NCI-H1092 (cell line): ENCODE measurements at places on chromosomes 12 and 14.
A peak's percentile ranks its signal among the peaks of the same experiment; 100 is the strongest.

DNA sequence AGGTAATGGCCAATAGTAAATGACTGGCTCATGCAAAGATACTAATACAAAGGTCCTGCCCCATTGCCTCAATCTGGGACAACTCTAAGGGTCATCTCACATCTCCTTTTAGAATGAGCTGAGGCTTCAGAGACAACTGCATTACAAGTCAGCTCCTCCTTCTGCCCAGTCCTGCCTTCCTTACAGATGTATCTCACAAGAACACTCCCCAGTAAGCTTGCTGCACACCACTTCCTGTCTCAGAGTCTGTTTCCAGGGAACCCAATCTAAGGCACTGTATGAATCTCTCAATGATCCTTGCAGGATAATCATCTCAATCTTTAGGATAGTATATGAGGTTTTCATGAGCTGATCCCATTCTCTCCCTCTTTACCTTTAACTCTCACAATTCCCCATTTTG lies 57.8 kb upstream of the ZDHHC17 start:
- no peak for DNase-seq

GRCh38 chr12:116882742-116883141 lies 1.5 kb upstream of the HRK start:
- DNase-seq = peak; percentile 23

DNA sequence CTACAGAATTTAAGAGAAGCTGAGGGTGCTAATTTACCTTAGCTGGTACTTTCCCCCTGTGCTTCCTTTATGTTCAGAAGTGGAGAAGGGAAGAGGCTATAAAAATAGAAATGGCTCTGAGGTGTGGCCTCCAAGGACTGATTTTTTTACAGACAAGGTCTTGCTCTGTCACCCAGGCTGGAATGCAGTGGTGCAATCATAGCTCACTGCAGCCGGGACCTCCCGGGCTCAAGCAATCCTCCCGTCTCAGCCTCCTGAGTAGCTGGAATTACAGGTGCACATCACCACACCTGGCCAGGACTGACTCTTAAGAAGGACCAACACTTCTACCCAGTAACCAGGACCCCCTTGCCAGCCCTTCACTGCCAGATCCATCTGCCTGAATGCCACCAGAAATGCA lies 23.9 kb upstream of the NAP1L1 start:
- DNase-seq = no peak

DNA sequence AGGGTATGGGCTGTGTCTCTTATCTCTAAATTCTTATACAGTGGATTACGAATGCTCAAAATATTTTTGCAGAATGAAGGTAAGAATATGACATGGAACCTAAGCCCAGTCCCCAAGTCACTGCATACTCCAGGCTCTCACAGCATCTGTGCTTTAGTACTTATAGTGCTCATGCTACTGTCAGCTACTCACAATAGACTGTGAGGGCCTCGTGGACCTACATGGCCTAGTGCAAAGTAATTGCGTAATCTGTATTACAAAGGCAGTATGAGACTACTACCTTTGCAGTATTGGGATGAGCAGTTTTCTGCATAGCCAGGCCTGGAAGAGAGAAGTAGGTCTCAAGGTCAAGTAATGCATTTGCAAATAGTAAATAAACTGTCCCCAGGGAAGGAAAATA lies 27.9 kb downstream of the VWF start:
- no peak for DNase-seq

GRCh38 chr14:64947710-64948611 lies 5.4 kb upstream of the GPX2 start:
- no peak for DNase-seq

- DNase-seq = no peak
Observed at GRCh38 chr12:2431810-2432209, 363.0 kb upstream of the FKBP4 start.

- DNase-seq = no peak
Observed at GRCh38 chr14:68628605-68629310, 164.1 kb downstream of the ZFP36L1 start.

- DNase-seq = no peak
Observed at GRCh38 chr12:65742018-65743010, 82.0 kb upstream of the HMGA2 start.

GRCh38 chr12:54337280-54337842 lies 12.4 kb downstream of the COPZ1 start:
- peak; percentile 38 for DNase-seq

DNA sequence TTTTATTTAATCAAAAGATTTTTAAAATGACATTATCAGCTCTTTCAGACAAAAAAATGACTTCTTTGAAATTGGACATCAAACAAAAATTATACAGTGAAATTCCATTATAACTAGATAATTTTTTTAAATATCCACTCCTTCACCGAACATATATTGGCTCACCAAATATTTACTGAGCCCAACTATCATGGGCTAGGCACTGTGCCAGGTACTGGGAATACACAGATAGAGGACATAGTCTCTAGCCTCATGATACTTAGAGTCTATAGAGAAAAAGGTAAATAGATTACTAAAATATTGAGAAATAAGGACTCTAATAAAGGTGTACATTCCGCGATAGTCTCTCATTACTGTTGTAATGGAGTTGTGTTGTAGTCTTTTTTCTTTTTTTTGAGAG lies 219.9 kb downstream of the SEC23A start:
- no peak for DNase-seq

GRCh38 chr14:101707068-101707842 lies 54.3 kb upstream of the PPP2R5C start:
- peak; percentile 60 for DNase-seq

GRCh38 chr12:69240631-69240995 lies 1.2 kb downstream of the CPSF6 start:
- DNase-seq = no peak

GRCh38 chr12:89075880-89076540 lies 276.3 kb downstream of the DUSP6 start:
- no peak for DNase-seq

DNA sequence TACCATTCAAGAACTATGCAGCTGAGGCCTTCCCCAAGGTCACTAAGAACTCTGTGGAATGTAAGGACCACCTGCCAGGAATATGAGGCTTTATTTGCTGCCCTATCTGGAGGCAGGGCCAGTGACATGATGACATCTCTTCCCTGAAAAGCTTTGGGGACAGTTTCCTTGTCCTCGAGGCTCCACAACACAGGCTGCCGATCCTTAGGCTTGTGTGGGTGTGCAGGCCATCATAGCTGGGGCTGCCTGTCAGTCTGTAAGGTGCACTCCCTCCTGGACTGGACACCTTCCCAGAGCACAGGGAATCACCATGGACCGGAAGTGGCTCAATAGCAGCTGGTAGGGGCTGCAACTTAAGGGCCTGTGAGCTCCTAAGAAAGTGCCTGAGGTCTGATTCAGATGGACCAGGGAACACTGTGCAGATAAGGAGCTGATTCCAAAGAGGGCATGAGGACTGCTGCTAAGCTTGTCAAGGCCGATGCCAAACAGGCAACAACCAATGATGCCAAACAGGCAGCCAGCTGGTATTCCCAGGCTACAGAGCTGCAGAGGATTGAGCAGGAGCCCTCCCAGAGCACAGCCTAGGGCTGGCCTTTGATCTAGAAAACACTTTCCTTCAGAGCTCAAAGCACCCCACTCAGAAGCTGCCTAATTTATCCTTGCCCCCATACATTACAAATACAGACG lies 84.3 kb downstream of the CRACR2A start:
- DNase-seq = no peak

DNA sequence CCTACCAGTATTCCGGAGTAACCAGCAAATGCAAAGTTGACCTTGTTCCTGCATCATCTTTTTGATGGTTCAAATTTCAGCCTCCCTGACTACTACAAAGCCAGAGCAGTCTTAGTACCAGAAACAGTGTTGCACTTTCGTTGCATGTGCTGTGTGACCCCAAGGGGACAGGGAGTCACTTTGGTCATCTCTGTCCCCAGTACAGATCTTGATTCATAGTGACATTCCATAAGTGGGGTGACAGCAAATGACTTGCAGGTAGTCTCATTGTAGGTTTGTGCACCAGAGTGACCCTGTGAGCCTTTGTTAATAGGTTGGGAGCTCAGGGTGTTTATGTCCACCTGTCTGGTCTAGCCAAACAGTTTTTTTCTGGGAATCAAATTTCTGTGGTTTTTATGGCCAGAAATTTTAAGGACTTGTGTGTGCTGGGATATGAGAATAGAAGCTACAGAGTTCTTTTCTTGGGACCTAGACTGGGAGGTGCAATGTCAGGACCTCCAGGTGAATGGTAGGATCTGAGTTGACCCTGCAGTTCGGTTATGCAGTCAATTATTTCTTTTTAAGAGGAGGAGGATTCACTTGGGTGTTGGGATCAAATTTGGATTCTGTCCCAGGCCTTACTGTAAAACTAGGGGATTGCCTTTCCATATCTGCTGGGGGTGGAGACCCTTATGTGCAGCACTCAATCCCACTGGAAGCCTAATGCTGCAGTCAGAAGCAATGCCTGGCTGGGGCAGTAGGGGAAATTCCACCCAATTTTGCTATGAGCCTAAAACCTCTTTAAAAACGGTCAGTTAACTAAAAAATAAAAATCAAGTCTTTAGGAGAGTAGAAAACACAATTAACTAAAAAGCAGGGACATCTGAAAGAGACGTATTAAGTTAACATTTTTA lies 10.1 kb downstream of the EIF5 start:
- no peak for DNase-seq

DNA sequence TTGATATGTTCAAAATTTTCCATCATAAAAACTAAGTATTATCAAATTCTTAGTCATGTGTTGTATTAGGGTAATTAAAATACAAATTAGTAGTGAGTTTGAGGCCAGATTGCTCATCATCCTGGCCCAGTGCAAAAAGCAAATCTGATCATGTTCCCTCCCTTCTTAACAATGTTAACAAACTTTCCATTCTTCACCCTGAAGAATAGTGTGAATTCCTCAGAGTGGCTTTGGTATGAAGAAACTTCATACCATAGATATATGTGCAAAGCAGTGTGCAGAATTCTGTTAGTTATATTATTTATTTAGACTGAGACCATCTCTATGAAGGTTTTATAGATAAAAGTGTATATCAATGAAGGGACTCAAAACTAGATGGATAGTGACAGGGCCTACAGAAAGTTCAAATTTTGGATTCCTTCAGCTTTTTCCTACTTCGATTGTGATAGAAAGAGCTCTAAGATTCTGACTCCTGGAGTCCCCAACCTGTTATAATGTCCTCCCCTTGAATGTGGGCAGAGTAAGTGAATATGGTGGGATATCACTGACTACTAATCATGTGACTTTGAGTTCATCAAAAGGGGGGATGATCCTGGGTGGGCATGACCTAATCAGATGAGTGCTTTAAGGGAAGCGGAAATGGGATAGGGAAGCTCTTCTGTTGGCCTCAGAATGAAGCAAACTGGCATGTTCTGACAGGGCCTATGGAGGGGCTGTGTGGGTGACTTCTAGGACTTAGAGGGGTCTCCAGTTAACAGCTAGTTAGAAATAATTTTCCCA lies 271.4 kb downstream of the BTG1 start:
- no peak for DNase-seq

DNA sequence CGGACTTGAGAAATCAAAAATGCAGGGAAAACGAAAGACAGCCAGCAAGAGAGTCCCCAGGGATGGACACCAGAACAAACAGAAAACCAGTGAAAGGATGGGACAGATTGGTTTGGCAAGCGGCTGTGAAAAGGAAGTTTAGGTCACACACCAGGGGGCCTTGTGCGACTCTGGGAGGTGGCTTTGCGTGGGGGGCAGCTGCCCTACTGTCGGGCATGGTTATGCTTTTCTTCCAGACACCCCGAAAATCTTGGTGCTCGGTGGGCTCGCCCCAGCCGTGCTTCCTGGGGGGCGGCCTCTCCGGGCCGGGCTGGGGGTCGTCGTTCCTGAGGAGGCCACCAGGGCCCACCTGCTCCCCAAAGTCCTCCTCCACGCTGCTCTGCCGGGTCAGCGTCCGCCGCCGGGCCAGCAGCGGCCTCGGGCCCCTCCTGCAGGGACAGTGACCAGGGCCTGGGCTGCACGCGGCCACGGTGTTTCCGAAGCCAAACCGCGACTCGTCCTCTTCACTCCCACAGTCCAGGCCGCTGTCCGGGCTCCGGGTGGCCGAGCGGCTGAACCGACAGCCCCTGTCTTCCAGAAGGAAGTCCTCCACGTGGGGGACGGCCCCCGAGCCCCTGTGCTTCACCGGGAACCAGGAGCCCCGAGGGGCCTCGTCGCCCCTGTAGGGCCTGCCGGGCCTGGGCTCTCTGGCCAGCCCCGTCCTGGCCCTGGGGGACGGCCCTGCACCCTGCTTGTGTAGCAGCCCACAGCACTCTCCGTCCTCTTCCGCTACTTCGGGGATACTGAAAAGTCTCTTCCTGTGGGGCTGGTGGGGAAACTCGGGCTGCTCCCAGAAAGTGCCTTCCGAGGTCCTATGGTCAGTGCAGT lies 86.5 kb downstream of the PIWIL1 start:
- no peak for DNase-seq

- no peak for DNase-seq
Observed at GRCh38 chr12:126404293-126404881, 1339.2 kb downstream of the AACS start.

DNA sequence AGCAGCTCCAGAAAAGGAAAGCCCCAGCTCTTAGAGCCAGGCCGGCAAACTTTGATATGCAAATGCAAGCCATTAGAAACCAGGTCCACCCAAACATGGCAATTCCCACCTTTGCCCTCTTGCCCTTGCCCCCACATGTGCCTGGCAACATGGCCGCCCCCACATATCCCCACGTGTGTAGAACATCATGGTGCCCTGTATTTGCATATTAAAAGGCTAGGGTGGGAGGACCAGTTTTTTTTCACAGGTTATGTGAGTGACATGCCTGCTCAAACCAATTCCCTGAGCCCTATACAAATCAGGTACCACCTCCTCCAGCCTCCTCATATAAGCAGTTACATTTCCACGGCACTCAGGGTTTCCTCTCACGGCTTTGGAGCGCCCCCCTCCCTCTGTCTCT lies 6.1 kb upstream of the ALDH1L2 start:
- DNase-seq = no peak

DNA sequence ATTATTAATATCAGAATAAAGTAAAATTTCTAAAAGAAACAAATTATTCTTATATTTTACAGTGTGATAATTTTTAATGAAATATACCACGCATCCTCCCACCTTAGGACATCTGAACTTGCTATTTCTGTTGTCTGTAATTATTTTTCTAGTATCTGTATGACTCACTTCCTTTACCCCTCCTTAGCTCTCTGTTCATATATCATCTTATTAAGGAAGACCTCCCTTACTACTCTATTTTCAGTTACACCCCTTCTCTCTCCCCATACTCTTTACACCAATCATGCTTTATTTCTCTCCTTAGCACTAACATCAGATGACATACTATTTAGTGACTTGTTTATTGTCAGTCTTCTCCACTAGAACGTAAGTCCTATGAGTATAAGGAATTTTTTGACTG lies 34.2 kb upstream of the C12orf50 start:
- no peak for DNase-seq

GRCh38 chr14:34650786-34651584 lies 21.0 kb upstream of the SNX6 start:
- DNase-seq = no peak

GRCh38 chr12:10562306-10562933 lies 51.0 kb downstream of the MAGOHB start:
- no peak for DNase-seq

GRCh38 chr14:97888331-97888730 lies 1091.1 kb downstream of the VRK1 start:
- no peak for DNase-seq
